ENCODE measurements at places on chromosomes 2 and 18.
A peak's percentile ranks its signal among the peaks of the same experiment; 100 is the strongest.

- H3K36me3 ChIP-seq: no peaks in the 10 kb centered on the region
- no peaks in the 10 kb centered on the region for H3K27me3 ChIP-seq
- no peak overlapping the region for H3K27ac ChIP-seq
- H3K4me1 ChIP-seq: no peaks in the 10 kb centered on the region
Observed at GRCh38 chr2:156181208-156181607, 151.3 kb downstream of the NR4A2 start.

GRCh38 chr2:199455210-199455544 lies 2.6 kb downstream of the SATB2 start:
- no peaks in the 10 kb centered on the region for H3K36me3 ChIP-seq
- H3K27ac ChIP-seq: peak overlapping the region; percentile 33
- peaks cover 17% of the 10 kb centered on the region for H3K4me1 ChIP-seq
- peaks cover 27% of the 10 kb centered on the region for H3K27me3 ChIP-seq
- no peak overlapping the region for H3K4me3 ChIP-seq

DNA sequence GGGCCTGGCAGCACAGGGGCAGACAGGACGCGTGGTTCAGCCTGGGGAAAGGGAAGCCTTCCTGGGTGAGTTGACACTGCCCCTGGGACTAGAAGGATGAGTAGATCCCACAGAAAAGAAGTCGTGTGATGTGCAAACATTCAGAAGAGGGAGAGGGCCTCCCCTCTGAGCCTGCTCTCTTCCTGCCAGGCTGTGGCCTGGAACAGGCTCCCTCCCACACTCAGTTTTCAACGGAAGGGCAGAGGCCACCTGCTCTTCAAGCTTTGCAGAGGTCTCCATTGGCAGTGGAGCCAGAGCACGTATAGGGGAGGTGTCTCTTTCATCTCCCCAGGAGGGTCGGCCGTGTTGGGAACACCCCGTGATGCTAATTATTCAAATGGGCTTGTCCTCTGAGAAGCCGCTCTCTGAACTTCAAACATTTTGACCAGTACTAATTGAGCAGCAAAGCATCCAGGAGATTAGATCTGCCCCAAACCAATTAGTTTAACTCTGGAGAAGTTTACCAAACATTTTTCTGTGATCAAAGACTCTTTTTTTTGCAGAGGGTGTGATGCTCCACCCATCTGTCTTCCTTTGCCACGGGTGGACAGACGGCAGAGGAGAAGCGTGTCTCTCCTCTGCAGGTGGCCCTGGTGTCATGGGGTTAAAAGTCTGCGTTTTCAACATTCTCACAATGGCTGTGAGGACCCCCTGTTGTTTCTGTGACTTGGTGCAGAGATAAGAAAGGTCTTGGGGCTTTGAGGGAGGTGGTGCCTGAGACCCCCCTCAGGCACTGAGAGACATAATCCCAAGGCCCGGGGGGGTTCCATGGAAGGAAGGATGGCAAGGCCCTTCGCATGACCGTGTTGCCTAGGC lies 29.5 kb upstream of the ODC1 start:
- no peak overlapping the region for H3K4me3 ChIP-seq
- no peaks in the 10 kb centered on the region for H3K27me3 ChIP-seq
- H3K36me3 ChIP-seq: no peaks in the 10 kb centered on the region
- DNase-seq: no peak

- no peak overlapping the region for H3K27ac ChIP-seq
- no peaks in the 10 kb centered on the region for H3K4me1 ChIP-seq
- no peak overlapping the region for H3K4me3 ChIP-seq
- H3K27me3 ChIP-seq: no peaks in the 10 kb centered on the region
Observed at GRCh38 chr18:56127322-56128099, 510.9 kb downstream of the TXNL1 start.

DNA sequence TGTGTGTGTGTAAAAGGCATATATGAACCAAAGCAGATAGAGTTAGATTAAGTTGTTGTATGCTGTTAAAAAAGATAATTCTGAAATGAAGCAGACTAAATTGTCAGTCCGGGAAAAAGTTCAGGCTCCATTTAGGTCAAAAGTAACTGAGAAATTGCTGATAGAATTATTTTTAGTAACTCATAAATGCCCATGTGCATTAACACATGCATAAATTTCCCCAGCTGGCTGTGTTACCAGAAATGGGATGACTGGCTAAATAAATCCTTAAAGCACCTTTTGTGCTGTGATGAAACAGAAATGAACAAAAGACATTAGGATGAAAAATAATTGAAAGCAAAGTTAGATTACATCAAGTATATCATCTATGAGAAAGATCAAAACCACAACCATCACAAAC lies 111.3 kb downstream of the NYAP2 start:
- H3K36me3 ChIP-seq: no peaks in the 10 kb centered on the region
- no peaks in the 10 kb centered on the region for H3K4me1 ChIP-seq
- no peak overlapping the region for H3K4me3 ChIP-seq
- H3K27me3 ChIP-seq: no peaks in the 10 kb centered on the region

DNA sequence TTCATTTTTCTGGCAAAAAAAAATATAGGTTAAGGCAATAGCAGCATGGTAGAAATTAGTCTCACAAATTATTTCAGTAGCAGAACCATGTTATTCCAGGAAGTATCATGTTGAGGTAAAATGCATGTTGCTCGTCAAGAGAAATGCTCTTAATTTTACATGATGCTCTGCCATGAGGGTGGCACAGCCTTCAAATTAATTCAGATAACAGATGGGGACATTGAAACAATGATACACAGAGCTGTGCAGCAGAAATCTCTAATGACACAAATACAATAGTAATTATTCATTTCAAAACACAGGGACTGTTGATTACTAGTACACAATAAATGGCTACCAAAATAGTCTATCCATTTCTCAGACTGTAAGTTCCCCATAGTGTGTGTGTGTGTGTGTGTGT lies 24.8 kb downstream of the GAREM1 start:
- DNase-seq: no peak
- H3K36me3 ChIP-seq: no peaks in the 10 kb centered on the region
- no peak overlapping the region for H3K4me3 ChIP-seq
- H3K4me1 ChIP-seq: no peaks in the 10 kb centered on the region
- H3K27me3 ChIP-seq: peaks cover 4% of the 10 kb centered on the region

GRCh38 chr2:160562730-160563129 lies 69.1 kb upstream of the RBMS1 start:
- H3K4me1 ChIP-seq: no peaks in the 10 kb centered on the region
- H3K27ac ChIP-seq: no peak overlapping the region
- no peak overlapping the region for H3K4me3 ChIP-seq
- H3K36me3 ChIP-seq: no peaks in the 10 kb centered on the region

DNA sequence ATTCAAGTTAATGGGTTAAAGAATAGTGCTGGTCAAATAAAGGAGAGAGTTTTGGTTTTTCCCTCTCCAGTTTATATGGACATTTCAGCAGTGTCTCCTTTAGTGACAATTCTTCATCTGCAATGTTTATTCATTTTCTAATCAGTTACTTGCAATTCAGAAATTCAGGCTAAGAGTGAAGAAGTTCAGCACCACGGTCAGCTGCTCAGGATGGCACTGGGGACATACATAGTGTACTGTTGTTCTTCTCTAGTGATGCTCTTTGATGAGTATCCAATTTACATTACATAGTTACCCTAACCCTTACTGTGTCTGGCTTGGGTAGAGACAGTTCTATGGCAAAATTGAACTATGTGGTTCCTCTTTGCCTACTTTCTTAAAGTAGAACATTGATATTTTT lies 412.7 kb downstream of the CNTNAP5 start:
- no peak overlapping the region for H3K4me3 ChIP-seq
- no peaks in the 10 kb centered on the region for H3K4me1 ChIP-seq
- no peaks in the 10 kb centered on the region for H3K27me3 ChIP-seq
- DNase-seq: no peak

GRCh38 chr2:72090781-72091482 lies 56.7 kb downstream of the CYP26B1 start:
- H3K4me3 ChIP-seq: no peak overlapping the region
- H3K27ac ChIP-seq: no peak overlapping the region
- DNase-seq: no peak
- H3K27me3 ChIP-seq: no peaks in the 10 kb centered on the region

Measured in CD8-positive, alpha-beta memory T cell (primary cell).